ENCODE measurements at places on chromosomes 2 and 18. TPM values are rescaled to one million over a fixed set of nuclear protein-coding genes. Genes with fewer than 3 reads are reported as not detected.

- no peak for DNase-seq
Observed at GRCh38 chr2:117774716-117775115, 39.8 kb upstream of the DDX18 start.

- no peak for DNase-seq
Observed at GRCh38 chr2:105081006-105081601, 43.2 kb downstream of the MRPS9 start.

DNA sequence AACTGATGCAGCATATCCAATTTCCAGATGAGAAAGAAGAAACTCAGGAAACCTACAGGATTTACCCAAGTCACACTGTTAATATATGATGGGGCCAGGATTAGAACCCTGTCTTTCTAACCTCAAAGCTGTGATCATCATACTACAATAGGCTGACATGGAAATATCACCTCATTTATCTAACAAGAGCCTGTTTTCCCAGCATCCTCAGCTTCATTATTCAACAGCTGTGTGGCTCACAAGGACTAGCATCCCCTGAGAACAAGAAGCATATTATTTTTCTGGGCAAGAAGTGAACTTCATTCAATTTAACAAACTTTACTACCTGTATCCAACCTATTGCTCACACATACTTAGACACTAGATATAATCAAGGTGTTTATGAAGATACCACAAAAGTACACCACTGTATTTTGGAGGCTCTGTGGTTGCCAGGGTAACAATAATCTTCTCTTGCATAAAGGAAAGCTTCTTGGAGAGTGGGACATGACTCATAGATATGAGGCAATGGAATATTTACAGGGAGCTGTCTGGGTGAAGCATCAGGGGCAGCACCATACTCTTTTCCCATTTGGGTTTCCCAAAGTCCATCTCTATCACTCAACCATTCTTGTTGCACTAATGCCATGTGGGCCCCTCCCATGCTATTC, 218.2 kb downstream of the RAD51AP2 start:
- DNase-seq, result no peak

- DNase-seq, result no peak
Observed at GRCh38 chr2:197296835-197297234, 13.7 kb downstream of the ANKRD44 start.

DNA sequence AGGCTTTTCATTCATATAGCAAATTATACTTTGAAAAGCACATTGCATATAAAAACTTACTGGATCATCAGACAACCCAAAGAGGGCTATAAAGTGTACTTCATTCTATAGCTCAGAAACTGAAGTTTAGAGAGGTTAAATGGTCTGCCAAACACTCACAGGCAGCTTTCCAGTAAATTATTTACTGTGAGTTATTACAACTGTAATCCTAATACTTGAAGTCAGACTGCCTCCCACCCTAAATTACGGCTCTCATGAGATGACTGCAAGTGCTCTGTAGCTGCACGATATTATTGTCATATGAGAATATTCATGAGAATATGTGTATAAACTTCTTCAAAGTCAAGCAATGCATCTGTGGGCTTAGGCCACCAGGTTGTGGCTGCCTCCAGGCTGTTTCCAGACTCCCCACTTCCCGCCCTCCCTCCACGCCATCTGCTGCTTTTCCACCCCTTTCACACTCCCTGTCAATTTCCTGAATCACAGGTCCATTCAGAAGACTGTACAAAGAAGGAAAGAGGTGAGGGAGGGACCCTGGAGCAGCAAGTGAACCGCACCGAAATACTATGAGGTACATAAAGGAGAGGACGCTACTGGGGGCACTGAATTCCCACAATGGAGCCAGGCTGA, 111.1 kb upstream of the SPOPL start:
- no peak for DNase-seq

DNA sequence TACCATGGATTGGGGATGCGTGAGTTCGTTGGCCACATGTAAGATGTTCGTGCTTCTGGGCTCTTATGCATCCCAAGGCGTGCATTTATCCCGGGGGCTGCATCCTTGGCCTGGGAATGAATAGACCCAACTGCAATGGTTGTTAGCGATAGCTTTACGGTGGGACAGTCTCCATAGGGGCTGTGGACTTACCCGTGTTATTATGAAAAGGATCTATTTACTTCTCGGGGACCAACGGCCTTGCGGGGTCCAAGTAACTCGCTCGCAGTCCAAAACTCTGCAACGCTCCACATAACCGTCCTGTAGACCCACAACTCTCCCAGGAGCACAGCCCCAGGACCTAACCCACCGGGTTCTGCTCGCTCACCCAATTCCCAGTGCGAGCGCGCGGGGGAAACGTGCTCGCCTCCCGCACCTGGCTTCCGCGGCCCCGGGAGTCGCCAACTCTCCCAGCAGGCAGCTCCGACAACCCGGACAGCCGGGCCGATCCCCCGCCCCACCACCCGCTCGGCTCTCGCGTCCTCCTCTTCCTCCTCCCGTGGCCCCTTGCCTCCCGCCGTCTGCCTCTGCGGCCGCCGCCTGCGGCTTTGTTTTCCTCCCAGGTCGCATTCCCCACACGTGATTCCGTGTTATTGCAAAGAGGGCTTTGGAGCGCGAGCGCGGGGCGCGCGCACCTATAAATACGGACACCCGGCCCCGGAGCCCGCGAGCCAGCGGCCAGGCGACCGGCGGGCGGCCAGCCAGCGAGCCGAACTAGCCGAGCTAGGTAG, at the start of gene CABLES1:
Gene CABLES1, plus strand, starts transcription at position 706 of the 770 bp plus-strand sequence. CDS start 278 bp downstream, outside the sequence.
- peak; percentile 75 for DNase-seq

GRCh38 chr2:96265349-96265839, 403 bp downstream of the TMEM127 start:
- DNase-seq, result no peak

- DNase-seq, result peak; percentile 84
Observed at GRCh38 chr2:10434886-10435819, 13.0 kb downstream of the ODC1 start.

GRCh38 chr18:12744103-12744502, 41.3 kb downstream of the PSMG2 start:
- DNase-seq, result peak; percentile 80

DNA sequence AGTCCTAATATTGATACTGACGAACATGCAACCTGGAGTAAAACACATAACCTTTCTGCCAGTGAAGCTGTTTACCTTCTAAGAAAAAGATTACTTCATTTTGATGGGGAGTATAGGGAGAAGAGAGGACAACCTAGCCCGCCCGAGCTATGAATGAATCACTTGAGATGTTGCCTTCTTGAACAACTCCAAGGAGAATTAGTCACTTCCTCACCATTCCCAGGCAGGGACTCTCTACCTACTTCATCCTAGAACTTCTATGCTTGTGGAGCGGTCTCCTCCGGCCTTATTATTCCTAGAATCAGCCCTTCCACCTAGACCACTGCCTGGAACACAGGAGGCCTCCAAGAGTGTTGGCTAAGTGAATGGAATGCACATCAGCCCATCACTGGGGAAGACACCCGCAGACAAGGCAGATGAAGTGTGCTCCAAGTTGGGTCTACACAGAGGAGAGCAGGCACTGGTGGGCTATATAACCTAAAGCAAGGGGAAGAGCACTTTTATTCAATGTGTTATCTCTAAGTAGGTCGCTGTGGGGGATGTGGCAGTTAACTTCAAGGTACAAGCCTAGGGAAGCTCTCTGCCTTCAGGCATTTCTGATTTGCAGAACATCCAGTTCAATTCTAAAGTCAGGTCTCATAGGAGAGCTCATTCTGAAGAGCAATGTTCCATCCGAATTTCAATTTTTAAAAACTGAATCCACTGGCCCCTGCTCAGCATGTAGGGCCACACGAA, 57.4 kb downstream of the STK39 start:
- DNase-seq, result no peak

DNA sequence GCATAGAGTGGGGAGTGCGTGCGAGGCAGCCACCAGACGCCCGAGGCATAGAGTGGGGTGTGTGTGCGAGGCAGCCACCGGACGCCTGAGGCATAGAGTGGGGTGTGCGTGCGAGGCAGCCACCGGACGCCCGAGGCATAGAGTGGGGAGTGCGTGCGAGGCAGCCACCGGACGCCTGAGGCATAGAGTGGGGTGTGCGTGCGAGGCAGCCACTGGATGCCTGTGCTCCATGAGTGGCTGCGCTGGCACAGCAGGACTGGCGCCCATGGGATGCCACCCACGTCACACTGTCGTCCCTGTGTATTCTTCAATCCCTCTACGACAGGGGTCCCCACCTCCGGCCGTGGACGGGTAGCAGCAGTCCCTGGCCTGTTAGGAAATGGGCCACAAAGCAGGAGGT, 221.9 kb downstream of the HDAC4 start:
- no peak for DNase-seq

GRCh38 chr2:225891771-225892170, 492.3 kb downstream of the NYAP2 start:
- no peak for DNase-seq

- no peak for DNase-seq
Observed at GRCh38 chr2:176681584-176682115, 412.4 kb downstream of the MTX2 start.

DNA sequence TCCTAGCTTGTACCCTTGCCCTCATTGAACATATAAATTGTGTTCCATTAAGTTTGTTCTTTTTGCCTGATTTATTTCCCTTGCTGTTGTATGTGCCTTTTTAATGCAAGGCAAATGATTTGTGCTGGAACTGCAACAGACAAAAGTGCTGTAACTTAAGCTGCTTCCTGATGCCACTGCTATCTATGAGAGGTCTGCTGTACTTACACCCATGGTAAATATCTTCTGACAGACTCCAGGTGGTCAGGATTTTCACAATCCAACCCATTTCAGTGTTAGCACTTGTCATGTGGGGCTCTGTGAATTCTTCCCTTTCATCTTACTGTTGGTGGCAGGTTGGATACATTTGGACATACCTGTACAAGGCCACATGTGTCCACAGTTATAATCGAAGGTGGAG, 63.5 kb downstream of the ARHGAP15 start:
- DNase-seq, result no peak

GRCh38 chr2:41329040-41329439, 718.8 kb upstream of the PKDCC start:
- DNase-seq, result no peak

DNA sequence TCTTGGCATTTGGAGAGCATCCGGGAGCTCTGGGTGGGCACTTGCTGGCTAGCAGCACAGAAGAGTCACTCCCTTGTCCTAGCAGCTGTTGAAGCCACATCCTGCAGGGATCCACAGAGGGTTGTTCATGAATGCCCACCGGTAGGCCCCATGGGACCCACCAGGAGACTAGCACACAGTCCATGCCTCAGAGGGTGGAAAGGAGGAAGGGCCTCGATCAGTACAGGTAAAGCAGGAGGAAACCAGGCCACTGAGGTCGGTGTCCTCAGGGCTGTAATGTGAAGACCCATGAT, 205.8 kb downstream of the SEPTIN10 start:
- DNase-seq, result peak; percentile 1

GRCh38 chr2:28068088-28068487, 177.6 kb downstream of the BABAM2 start:
- DNase-seq, result no peak

DNA sequence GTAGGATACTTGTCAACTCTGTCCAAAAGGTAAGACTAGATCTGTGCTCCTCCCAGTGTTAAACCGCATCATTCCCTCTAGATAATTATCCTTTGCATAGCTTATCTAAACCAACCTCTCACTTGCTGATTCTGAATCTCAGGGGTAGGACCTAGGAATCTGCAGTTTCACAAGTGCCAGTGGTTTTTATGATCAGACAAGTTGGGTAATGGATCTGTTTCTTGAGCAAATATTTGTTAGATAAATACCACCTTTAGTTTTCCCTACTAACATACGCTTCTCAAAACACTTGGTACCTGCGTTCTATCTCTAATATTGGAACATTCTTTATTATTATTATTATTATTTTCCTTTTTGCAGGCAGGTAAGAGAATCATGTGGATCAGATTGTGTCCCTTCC, 439.9 kb downstream of the PTPRM start:
- DNase-seq, result no peak

DNA sequence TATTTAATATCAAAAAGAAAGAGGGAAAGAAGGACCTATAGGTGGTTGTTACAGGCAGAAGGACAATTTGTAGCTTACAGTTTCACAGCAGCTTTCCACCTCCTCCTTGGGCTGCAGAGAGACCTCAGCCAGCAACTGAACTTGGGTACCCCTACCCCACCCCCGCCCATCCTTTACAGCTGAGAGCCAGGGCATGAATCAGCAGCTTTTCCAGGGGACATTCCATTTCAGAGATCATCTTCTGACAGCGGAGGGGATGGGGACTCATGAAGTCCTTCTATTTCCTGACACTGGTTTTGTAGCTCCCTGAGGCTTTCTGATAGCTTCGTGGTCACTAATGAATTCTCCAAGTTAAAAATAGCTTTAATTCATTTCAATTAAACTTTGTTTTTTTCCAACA, 96.4 kb downstream of the ITGB1BP1 start:
- DNase-seq, result no peak

- DNase-seq, result no peak
Observed at GRCh38 chr18:473802-474201, 26.7 kb downstream of the COLEC12 start.

- no peak for DNase-seq
Observed at GRCh38 chr2:51065276-51065675, 33.3 kb upstream of the NRXN1 start.

NEU4 gene
- total RNA-seq, result not detected

GKN1 gene
- not detected for total RNA-seq

ARHGAP25 gene
- 0.26 TPM for total RNA-seq

MATN3 gene
- 0.34 TPM for total RNA-seq

CIB4 gene
- total RNA-seq, result not detected

SAG gene
- total RNA-seq, result not detected

ALPG gene
- total RNA-seq, result not detected

DNAJC10 gene
- total RNA-seq, result 108 TPM

CHRND gene
- not detected for total RNA-seq

HMSD gene
- total RNA-seq, result not detected
